ENCODE measurements at places on chromosomes 4 and X. TPM values are rescaled to one million over a fixed set of nuclear protein-coding genes. Genes with fewer than 3 reads are reported as not detected.
A peak's percentile ranks its signal among the peaks of the same experiment; 100 is the strongest.

DNA sequence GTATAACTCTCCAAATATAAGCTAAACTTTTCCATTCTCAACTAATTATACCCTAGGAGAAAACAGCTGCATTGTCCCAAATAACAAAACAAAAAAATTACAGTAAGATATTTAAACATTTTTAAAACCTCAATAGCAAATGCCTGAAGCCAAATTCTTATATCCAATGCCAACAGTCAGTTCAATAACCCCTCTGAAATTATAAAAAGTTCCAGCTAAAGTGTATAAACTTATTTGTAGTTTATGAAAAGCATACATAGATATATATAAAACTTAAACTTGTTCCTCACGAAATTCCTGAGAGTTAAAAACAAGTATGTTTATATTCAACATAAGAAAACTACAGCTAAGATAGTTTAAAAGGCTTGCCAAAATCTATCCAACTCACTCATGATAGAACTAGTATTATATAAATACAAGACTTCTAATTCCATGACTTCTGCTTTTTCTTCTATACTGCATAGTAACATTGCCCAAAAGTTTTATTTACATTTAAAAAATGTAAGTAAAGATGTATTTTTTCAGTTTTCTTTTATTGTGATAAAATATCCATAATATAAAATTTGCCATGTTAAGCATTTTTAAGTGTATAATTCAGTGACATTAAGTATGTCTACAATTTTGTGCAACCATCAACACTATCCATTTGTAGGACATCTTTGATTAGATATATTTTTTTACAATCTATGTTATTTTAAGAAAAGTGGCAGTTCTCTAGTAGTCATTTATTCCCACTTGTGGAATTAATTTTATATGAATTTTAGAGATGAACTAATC is 72.8 kb downstream of the PPA2 start:
- no peak for DNase-seq
- H3K27me3 ChIP-seq, result no peaks in the 10 kb centered on the region
- peaks cover 42% of the 10 kb centered on the region for H3K36me3 ChIP-seq
- H3K27ac ChIP-seq, result no peak overlapping the region
- no peak overlapping the region for H3K4me3 ChIP-seq

- no peak for DNase-seq
- H3K4me1 ChIP-seq, result no peaks in the 10 kb centered on the region
- no peaks in the 10 kb centered on the region for H3K36me3 ChIP-seq
- H3K4me3 ChIP-seq, result no peak overlapping the region
These were observed 8.1 kb upstream of the GPR119 start for GRCh38 chrX:130393451-130394074.

DNA sequence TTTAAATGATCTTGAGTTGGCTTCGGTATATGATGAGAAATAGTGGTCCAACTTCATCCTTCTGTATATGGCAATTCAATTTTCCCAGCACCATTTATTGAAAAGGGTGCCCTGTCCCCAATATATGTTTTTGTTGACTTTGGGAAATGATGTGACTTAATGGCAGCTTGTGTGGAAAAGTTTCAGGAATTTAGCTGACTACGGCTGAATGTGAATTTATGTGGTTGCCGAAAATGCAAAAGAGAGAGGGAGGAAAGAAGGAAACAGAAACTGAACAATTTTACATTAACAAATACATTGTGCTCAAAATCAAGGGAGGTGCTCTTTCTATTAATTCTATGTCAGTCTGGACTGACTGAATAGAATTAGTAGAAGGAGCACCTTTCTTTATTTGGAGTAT is 101.8 kb upstream of the CYSLTR1 start:
- H3K27ac ChIP-seq, result no peak overlapping the region
- no peak overlapping the region for H3K4me3 ChIP-seq
- DNase-seq, result no peak
- no peaks in the 10 kb centered on the region for H3K4me1 ChIP-seq
- no peaks in the 10 kb centered on the region for H3K27me3 ChIP-seq
- H3K36me3 ChIP-seq, result no peaks in the 10 kb centered on the region

DNA sequence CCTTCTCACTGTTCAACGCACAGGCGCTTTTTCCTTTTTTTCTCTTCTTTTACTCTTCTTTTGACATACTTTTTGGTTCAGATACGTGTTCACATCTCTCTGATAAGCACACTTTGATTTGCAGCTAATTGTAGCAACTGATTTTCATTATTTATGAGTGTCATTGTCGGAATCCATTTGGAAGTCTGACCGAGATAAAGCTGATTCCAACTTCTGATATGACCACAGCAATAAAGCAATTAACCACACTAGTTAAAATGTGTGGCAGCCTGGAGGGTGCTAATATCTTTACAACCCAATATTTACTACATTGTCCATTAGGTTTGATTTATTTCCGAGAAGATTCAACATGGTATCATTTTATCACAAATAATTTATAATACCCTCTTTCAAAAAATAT is 101.8 kb downstream of the TENM3 start:
- peaks cover 2% of the 10 kb centered on the region for H3K27me3 ChIP-seq
- no peak for DNase-seq
- H3K4me1 ChIP-seq, result no peaks in the 10 kb centered on the region
- no peak overlapping the region for H3K27ac ChIP-seq
- no peak overlapping the region for H3K4me3 ChIP-seq

DNA sequence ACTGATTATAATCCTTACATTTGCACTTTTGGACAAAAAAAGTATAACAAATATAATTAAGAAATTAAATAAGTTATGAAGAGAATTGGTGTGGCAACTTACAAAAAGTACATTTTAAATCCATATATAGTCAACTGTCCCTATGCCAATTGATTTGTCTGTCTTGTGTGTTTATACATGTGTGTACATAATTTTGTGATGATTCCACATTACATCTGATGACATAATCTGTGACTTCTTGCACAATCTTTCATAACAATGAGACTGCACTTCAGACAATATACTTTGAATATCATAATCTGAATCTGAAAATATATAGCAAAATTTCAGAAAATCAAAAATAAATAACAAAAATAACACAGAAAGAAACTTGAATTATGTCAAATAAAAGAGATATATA is 953.4 kb downstream of the FAT4 start:
- H3K36me3 ChIP-seq, result no peaks in the 10 kb centered on the region
- no peaks in the 10 kb centered on the region for H3K4me1 ChIP-seq
- H3K4me3 ChIP-seq, result no peak overlapping the region
- H3K27ac ChIP-seq, result no peak overlapping the region

DNA sequence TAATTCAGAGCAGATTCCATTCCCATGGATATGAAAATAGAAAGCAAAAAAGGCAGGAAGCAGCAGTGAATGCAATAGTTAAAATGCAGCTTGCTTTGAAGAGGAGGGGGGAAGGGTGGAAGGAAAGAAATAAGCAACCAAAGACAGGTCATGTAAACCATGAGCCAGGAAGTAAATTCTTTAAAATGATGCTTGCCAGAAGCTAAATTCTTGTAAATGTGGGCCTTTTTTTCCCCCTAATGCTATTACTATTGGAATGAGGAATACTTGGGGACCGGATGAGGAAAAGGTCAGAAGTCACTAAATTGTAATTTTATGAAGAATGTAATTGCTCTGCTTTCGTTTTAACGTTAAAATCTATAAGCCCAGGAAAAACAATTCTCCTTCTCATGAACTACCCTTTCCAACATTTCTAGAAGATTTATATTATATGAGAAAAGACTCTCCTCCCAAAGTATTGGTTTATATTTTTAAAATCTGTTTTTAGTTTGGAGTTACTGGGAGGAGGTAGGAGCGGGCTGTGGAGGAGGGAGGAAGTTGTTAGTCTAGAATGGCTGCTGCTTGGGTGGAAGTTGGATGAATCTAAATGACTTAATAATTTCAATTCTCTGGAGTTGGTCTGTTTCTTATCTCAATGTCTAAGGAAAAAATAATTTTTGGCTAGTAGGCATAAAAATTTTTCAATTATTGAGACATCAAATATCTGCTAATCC is 77.6 kb upstream of the PCDH18 start:
- no peaks in the 10 kb centered on the region for H3K36me3 ChIP-seq
- no peak for DNase-seq
- no peaks in the 10 kb centered on the region for H3K27me3 ChIP-seq
- no peaks in the 10 kb centered on the region for H3K4me1 ChIP-seq
- no peak overlapping the region for H3K27ac ChIP-seq

GRCh38 chr4:16417198-16417597 is 190.9 kb upstream of the TAPT1 start:
- H3K27me3 ChIP-seq, result no peaks in the 10 kb centered on the region
- H3K36me3 ChIP-seq, result no peaks in the 10 kb centered on the region
- H3K4me3 ChIP-seq, result no peak overlapping the region
- DNase-seq, result no peak

- H3K27ac ChIP-seq, result no peak overlapping the region
- H3K4me3 ChIP-seq, result no peak overlapping the region
- no peaks in the 10 kb centered on the region for H3K36me3 ChIP-seq
- H3K27me3 ChIP-seq, result no peaks in the 10 kb centered on the region
These were observed 57.5 kb upstream of the GIMD1 start for GRCh38 chr4:106426069-106426468.

- H3K27ac ChIP-seq, result no peak overlapping the region
- H3K4me3 ChIP-seq, result no peak overlapping the region
- DNase-seq, result no peak
- H3K36me3 ChIP-seq, result no peaks in the 10 kb centered on the region
These were observed 12.6 kb upstream of the MFAP3L start for GRCh38 chr4:170038769-170039168.

- no peak overlapping the region for H3K4me3 ChIP-seq
- no peaks in the 10 kb centered on the region for H3K36me3 ChIP-seq
- H3K4me1 ChIP-seq, result no peaks in the 10 kb centered on the region
- DNase-seq, result no peak
- H3K27ac ChIP-seq, result no peak overlapping the region
These were observed 198.2 kb upstream of the CXorf66 start for GRCh38 chrX:140163371-140164159.

- peaks cover 3% of the 10 kb centered on the region for H3K4me1 ChIP-seq
- peaks cover 6% of the 10 kb centered on the region for H3K27me3 ChIP-seq
- DNase-seq, result no peak
- no peak overlapping the region for H3K4me3 ChIP-seq
- no peaks in the 10 kb centered on the region for H3K36me3 ChIP-seq
These were observed 6.6 kb downstream of the LANCL3 start for GRCh38 chrX:37578045-37578444.

DNA sequence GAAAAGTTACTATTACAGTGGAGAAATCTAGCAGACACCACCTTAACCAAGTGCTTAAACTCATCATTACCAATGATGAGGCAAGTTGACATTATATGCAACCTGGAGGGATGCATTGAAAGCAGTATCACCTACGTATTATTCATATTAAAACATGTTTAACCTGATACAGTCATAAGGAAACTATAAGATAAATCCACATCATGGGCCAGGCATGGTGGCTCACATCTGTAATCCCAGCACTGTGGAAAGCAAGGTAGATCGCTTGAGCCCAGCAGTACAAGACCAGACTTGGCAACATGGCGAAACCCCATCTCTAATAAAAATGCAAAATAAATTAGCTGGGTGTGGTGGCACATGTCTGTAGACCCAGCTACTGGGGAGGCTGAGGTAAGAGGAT is 22.3 kb upstream of the INTU start:
- no peak overlapping the region for H3K4me3 ChIP-seq
- H3K36me3 ChIP-seq, result no peaks in the 10 kb centered on the region
- no peaks in the 10 kb centered on the region for H3K4me1 ChIP-seq

DNA sequence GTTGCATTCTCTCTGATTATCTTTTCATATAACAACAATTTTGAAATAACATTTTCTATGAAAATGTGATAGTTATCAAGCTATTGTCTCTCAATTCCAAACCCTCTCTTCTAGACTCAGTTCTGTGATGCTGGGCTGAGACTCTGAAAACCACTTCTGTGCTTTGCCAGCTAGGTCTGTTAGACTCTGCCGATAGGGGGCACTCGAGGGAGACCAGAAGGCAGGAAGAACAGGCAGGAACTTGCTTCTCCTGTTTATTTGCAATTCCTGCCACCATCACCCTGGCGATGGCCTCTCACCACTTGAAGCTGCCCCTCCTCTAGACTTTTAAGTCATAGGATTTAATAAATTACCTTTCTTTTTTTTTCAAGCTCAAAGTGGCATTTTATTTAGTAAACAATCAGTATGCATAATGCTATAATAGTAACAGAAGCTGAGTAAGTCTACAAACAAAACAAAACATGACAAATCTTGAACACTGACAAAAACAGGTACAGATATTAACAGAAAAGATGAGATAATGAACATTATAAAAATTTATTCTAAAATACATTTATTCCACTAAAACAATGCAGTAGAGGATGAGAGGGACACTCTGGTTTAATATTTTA is 49.7 kb downstream of the RASL11B start:
- peaks cover 2% of the 10 kb centered on the region for H3K4me1 ChIP-seq
- H3K27me3 ChIP-seq, result no peaks in the 10 kb centered on the region
- peak; percentile 34 for DNase-seq
- H3K36me3 ChIP-seq, result no peaks in the 10 kb centered on the region
- H3K4me3 ChIP-seq, result no peak overlapping the region
- no peak overlapping the region for H3K27ac ChIP-seq

DNA sequence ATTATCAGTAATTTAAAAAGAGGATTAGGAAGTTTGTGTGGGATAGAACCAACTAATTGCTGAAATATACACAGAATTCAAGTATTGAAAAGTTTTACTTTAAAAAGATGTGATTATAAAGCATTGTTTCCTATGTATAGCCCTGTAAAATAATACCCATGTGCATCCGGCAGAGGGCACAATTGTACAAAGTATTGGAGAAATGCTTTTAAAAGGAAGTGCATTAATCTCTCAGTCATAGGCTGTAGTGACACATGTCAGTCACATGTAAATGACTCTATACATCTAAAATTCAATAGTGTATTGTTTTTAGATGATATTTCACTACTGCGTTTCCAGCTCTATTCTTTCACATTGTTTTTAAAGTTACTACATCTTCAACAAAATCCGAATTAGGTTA is 9.7 kb upstream of the GEMIN8 start:
- no peaks in the 10 kb centered on the region for H3K36me3 ChIP-seq
- H3K27ac ChIP-seq, result no peak overlapping the region
- DNase-seq, result peak; percentile 23
- peaks cover 16% of the 10 kb centered on the region for H3K27me3 ChIP-seq
- no peak overlapping the region for H3K4me3 ChIP-seq
- H3K4me1 ChIP-seq, result no peaks in the 10 kb centered on the region

DNA sequence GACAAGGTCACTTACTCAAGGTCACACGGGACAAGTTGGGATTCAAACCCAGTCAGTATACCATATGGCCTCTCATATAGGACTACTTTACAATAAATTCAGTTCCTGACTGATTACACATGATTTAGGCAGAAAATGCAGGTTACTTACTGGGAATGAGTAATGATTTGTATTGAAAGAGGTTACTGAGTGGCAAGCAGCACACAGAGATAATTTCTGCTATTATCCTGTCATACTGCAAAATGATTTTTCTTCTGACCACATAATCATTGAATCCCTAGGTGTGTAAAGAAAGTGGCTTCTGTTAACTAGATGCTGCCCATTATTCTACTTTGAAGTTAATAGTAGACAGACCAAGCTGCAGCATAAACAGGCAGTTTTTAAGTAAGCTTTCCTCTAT is 8.2 kb downstream of the FREM3 start:
- no peak overlapping the region for H3K4me3 ChIP-seq
- H3K27me3 ChIP-seq, result peaks cover 5% of the 10 kb centered on the region
- no peaks in the 10 kb centered on the region for H3K36me3 ChIP-seq
- H3K4me1 ChIP-seq, result no peaks in the 10 kb centered on the region
- DNase-seq, result no peak
- H3K27ac ChIP-seq, result no peak overlapping the region

The CHRDL1 gene
- total RNA-seq, result not detected

The GPR119 gene
- not detected for total RNA-seq

The ITIH6 gene
- not detected for total RNA-seq

The AFM gene
- total RNA-seq, result not detected

The NDP gene
- not detected for total RNA-seq

The TLR6 gene
- 0.48 TPM for total RNA-seq

The TFDP3 gene
- not detected for total RNA-seq

The PAGE5 gene
- total RNA-seq, result not detected

The TIGD4 gene
- total RNA-seq, result 0.23 TPM
